ENCODE measurements at places on chromosomes 2 and 18. TPM values are rescaled to one million over a fixed set of nuclear protein-coding genes. Genes with fewer than 3 reads are reported as not detected.

The SATB2 gene
- total RNA-seq: 1.4 TPM

The IL18R1 gene
- total RNA-seq: under 0.01 TPM

The CCDC68 gene
- total RNA-seq: 0.34 TPM

The IL36RN gene
- total RNA-seq: not detected

The ELAC1 gene
- total RNA-seq: 8.4 TPM

The TCF7L1 gene
- 5.2 TPM for total RNA-seq

The CRYGC gene
- not detected for total RNA-seq

The BCS1L gene
- total RNA-seq: 17.7 TPM

The LINC00305 gene
- not detected for total RNA-seq

The RNF149 gene
- total RNA-seq: 45.0 TPM

The PROC gene
- 0.11 TPM for total RNA-seq

The CD207 gene
- 0.11 TPM for total RNA-seq

The SP9 gene
- not detected for total RNA-seq

The SCN7A gene
- not detected for total RNA-seq

The FOSL2 gene
- 38.5 TPM for total RNA-seq

The RGPD6 gene
- total RNA-seq: 30.1 TPM

The ST3GAL5 gene
- total RNA-seq: 3.0 TPM

The NEMP2 gene
- total RNA-seq: 3.4 TPM

The VWA3B gene
- not detected for total RNA-seq

The CFC1 gene
- not detected for total RNA-seq

The SCN9A gene
- 0.54 TPM for total RNA-seq

The RHBDD1 gene
- 9.8 TPM for total RNA-seq

The C2orf72 gene
- total RNA-seq: 7.6 TPM

The INO80D gene
- total RNA-seq: 8.3 TPM

The KIDINS220 gene
- total RNA-seq: 77.9 TPM

The VAMP5 gene
- 119 TPM for total RNA-seq

The EPB41L5 gene
- 22.8 TPM for total RNA-seq

The SERPINB13 gene
- total RNA-seq: not detected

The GRB14 gene
- 0.34 TPM for total RNA-seq

The INPP5D gene
- 27.7 TPM for total RNA-seq

All from dermis lymphatic vessel endothelial cell (primary cell).